ENCODE measurements at places on chromosomes 7 and 10.

- no peak for DNase-seq
Measured at GRCh38 chr10:89164920-89165319, 42.2 kb downstream of the CH25H start.

DNA sequence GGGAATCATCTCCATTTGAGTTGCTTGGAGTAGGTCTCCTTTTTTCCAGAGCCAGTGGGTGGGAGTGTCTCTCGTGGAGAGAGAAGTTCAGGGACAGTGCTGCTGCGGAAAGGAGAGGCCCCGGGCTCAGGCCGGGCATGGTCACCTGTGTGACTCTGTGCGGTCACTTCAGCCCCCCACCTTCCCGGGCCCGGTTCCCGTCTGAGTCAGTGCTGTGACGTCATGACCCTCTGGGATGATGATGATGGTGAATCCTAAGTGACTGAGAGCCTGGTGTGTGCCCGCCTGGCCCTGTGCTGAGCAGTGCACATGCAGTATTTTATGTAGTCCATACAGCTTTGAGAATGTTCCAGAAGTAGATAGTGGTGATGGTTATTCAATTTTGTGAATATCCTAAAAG is 32.6 kb upstream of the AP5Z1 start:
- DNase-seq = no peak

DNA sequence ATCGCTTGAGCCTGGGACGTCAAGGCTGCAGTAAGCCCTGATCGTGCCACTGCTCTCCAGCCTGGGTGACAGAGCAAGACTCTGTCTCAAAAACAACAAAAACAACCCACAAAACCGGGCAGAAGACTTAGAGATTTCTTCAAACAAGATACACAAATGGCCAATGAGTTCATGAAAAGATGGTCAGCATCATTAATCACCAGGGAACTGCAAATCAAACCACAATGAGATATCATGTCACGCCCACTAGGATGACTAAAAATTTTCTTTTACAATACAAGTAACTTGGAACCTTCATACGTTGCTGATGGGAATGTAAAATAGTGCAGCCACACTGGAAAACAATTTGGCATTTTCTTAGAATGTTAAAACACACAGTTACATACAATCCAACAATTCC is 77.3 kb upstream of the GRID1 start:
- no peak for DNase-seq

DNA sequence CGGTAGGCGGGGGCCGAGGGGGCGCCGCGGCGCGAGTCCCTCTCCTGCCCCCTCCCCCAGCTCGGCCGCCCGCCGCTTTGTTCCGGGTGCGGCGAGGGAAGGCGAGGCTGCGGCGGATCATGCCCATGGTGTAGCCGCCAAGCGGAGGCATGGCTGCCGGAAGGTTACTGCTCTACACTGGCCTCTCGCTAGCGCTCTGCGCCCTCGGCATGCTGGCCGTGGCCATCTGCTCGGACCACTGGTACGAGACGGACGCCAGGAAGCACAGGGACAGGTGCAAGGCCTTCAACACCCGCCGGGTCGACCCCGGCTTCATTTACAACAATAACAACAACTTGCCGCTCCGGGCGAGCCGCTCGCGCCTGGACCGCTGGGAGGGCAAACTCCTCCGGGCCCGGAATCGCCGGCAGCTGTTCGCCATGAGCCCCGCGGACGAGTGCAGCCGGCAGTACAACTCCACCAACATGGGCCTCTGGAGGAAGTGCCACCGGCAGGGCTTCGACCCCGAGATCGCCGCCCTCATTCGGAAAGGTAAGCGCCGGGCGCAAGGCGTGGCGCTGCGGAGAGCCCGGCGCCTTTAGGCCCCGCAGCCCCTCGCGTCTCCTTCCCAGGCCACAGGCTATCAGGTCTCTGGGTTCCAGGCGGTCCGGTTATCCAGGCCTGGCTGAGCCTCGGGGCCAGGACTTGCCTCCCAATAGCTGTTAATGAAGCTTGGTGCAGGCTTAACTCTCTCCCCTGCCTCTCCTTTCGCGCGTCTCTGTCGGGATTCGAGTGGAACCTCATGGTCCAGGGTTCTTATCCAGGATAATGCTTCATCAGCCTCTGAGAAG is 513 bp downstream of the TMEM178B start:
- no peak for DNase-seq

DNA sequence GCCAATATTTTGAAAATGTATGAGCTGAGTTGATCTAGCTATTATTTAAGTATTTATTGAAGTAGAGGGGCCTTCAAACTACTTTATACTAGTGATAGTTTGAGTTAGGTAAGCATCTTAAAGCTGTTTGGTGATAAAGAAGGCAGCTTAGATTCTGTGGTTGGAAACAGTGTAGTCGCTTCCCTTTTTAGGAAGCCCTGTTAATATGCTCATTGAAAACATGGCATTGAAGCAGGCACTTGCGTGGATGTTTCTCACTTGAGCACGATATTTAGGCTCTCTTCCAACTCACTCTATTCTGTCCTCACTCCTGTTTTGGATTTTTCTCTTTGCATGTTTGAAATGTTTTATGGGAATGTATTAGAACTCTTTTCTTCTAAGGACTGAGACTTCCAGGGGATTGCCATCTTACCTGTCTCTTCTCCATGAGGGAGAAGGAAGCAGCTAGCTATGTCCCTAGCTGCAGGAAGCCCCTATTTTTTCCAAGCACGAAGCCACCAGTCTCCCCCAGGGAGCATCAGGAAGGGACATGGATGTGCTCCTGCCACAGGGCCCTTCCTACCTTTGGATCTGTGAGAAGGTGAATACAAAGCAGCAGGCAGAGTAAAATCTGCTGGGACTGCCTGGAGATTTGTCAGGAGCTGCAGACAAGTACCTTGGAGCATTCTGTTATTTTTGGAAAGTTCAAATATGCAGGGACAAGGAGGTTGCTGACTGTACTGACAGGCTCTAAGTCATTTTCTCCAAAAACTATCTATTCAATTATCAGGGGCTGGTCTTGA is 22.0 kb upstream of the BMPR1A start:
- no peak for DNase-seq

- DNase-seq = no peak
Measured at GRCh38 chr10:43136432-43136831, 1.8 kb upstream of the CSGALNACT2 start.

- DNase-seq = no peak
Measured at GRCh38 chr7:123131556-123131955, 68.2 kb downstream of the SLC13A1 start.

DNA sequence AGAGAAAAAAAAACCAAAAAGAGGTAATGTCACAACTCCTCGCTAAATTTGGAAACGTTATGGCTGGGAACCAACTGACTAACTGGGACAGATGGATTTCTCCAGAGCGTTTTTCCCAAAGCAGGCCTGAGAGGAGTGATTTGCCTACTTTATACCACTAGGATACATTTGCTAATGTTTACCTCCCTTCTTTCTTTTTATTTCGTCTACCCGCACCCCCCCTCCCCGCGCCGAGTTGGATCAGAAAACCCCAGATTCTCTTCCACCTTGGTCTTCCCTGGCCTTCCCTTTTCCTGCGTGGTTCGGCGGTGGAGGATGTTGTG is 7.2 kb downstream of the CPA2 start:
- DNase-seq = no peak

- DNase-seq = no peak
Measured at GRCh38 chr10:7763929-7764328, 23.9 kb downstream of the KIN start.

DNA sequence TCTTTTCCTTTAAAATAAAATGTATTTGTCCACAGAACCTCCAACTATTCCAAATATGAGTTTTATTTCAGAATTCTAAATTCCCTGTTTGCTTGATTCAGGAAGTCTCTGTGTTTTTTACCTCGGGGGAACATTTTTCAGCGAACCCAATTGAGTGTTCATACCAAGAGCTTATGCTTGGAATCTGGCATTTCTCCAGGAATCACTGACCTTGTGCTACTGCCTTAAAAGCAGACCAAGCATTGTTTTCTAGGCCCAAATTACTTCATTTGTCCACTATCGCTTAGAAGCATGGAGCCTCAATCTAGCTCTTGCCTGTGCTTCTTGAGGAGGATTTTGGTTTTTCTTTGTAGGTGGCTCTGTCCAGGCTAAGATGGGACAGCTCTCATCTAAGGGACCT is 59.4 kb downstream of the EBLN1 start:
- DNase-seq = no peak

DNA sequence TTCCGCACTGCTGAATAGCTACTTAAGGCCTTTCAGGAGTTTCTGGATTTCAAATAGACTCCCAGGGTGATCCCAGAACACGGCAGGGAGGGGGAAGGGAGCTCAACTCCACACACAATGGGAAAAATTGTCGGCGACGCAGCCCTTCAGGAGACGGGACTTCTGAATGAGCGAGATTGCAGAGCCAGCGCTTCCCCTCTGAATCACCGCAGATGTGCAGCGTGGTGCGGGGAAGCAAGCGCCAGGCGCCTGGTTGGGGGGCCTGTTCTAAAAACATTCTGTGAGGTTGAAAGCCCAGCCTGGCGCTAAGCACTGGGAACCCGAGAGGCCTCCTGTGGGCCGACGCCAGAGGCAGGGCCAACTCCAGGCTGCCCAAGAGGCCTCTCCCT is 163.3 kb downstream of the MAD1L1 start:
- DNase-seq = no peak

- DNase-seq = no peak
Measured at GRCh38 chr7:22348379-22348778, 8.6 kb downstream of the RAPGEF5 start.

GRCh38 chr7:32142649-32143048 is 72.4 kb upstream of the PDE1C start:
- DNase-seq = no peak

- no peak for DNase-seq
Measured at GRCh38 chr10:46520941-46521340, 35.5 kb downstream of the GPRIN2 start.

- no peak for DNase-seq
Measured at GRCh38 chr10:603745-604144, 85.7 kb downstream of the DIP2C start.

- no peak for DNase-seq
Measured at GRCh38 chr10:101283762-101284100, 54.5 kb upstream of the LBX1 start.

DNA sequence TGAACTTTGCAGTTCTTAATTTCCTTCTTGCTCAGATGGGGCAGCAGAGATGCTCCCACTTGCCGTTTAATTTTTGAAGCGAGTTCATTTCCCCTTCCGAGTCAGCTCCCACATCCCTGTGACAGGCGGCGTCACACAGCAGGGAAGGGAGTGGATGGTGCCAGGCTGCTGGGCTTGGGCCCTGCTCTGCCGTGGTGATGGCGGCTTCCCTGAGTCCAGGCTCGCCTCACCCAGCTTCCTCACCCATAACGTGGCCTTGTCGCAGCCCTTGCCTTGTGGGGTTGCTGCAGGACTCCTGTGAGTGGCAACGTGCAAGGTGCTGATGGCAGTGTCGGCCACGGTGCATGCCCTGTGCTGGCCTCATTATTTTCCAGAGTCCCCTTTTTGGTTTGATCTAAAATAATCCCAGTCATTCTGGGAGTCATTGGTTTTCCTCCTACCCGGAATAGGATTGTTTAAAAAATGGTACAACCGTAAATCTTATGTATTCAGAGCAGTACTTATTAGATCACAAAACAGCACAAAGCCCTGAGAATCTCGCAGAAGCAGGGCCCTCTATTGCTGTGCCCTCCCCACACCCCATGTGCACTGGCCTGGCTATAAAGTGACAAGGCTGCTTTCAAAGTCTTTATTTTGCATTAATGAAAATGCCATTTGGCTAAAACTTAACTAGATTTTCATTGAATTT is 260.1 kb downstream of the WDR37 start:
- DNase-seq = no peak

- DNase-seq = no peak
Measured at GRCh38 chr7:129958643-129959470, 6.1 kb upstream of the UBE2H start.

DNA sequence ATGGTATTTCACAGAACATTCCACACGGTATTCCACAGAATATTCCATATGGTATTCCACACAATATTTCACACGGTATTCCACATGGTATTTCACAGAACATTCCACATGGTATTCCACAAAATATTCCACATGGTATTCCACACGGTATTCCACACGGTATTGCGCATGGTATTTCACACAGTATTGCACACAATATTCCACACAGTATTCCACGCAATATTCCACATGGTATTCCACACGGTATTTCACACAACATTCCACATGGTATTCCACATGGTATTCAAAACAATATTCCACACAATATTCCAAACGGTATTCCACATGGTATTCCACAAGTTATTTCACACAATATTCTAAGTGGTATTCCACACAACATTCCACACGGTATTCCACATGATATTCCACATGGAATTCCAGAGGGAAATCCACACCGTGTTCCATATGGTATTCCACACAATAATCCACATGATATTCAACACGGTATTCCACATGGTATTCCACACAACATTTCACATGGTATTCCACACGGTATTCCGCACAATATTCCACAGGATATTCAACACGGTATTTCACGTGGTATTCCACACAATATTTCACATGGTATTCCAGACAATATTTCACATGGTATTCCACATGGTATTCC is 136.7 kb upstream of the CHST15 start:
- no peak for DNase-seq

GRCh38 chr7:151683615-151684407 is 164.1 kb upstream of the RHEB start:
- no peak for DNase-seq

- DNase-seq = no peak
Measured at GRCh38 chr10:131825150-131825848, 75.5 kb upstream of the PPP2R2D start.

GRCh38 chr10:31549896-31550295 is 230.9 kb downstream of the ZEB1 start:
- DNase-seq = no peak

DNA sequence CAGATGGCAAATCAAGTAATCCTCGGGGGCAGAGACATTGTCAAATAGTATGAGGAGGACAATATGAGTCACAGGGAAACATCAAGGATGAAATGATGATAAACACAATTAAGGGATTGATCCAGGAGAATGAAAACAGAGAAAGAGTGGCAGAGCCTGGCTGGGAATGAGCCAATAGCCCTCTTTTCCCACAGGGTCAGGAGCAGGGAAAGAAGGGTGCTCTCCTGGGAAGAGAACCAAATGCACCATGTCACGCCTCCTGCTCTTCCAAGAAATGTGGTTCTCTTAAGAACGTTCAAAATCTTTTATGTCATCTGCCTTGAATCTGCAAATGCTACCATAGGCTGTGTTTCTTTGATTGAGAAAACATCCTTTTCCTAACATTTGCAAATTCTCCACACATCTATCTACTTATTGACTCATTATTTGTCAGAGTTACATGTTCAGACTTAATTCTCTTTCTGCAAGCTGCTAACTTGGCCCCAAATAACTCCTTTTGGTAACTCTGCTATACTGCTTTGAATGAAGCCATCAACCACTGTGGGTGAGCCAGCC is 50.6 kb downstream of the HIPK2 start:
- no peak for DNase-seq

GRCh38 chr10:22638863-22639262 is 75.5 kb downstream of the PIP4K2A start:
- DNase-seq = no peak

GRCh38 chr7:148590471-148590870 is at the start of gene C7orf33:
C7orf33 (plus strand) TSS chr7:148590766; CDS start chr7:148590926, 160 bp downstream.
- no peak for DNase-seq

- no peak for DNase-seq
Measured at GRCh38 chr7:73429215-73429614, 4.4 kb upstream of the FZD9 start.

- DNase-seq = no peak
Measured at GRCh38 chr10:69356187-69356586, 60.5 kb downstream of the TACR2 start.

Measured in activated naive CD4-positive, alpha-beta T cell (primary cell).